ENCODE measurements at places on chromosomes 7 and 10. TPM values are rescaled to one million over a fixed set of nuclear protein-coding genes. Genes with fewer than 3 reads are reported as not detected.

GRCh38 chr10:70669732-70670317 lies 2.5 kb upstream of the ADAMTS14 start:
- no peak for DNase-seq

DNA sequence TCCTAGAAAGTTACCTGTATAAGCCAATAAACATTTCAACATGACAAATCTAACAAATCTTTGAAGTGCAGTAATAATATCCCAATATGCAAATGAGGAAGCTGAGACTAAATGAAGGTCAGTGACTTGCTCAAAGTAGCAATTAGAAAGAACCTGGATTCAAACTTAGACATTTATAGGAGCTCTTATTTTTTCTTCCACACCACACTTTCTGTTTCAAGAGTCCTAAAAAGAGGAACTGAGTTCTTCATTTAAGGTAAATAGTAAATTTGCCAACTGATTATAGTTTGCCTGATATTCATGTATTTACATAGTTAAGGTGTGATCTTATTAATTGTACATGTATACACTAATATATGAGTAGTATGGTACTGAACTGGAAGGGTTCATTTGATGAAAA lies 44.0 kb downstream of the KLHDC10 start:
- no peak for DNase-seq

- DNase-seq: no peak
Measured at GRCh38 chr7:16984375-16984774, 102.6 kb upstream of the AGR3 start.

DNA sequence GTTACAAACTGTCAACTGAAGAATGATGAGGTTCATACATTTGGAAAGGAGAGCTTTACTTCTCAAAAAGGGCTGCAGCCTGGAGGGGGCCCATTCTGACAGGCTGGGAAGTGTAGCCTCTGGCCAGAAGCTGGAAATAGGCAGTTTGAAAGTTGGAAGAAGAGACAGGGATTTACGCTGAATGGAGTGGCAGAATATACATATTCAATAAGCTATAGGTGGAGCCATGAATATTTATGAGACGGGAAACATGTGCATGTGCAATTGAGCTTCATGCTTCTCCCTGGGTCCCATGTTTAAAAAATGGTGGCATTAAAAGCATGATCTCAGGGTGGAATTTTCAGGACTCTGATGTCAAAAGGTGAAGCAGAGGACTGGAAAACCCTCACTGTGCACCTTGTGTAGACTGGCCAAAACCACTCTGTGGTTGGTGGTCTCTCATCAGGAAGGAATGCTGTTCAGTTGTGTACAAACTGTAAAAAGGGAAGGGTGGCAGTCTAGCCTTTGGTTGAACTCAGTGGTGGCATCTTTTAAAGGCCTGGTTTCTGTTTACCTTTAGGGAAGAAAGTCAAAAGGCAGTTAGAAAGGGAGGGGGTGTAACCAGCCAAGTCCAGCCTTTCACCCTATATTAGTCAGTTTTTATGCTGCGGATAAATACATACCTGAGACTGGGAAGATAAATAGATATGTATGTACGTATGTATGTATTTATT lies 7.2 kb upstream of the ACTR3B start:
- no peak for DNase-seq

GRCh38 chr7:4760952-4761351 lies 14.5 kb upstream of the AP5Z1 start:
- no peak for DNase-seq

GRCh38 chr10:33791272-33791660 lies 456.8 kb upstream of the NRP1 start:
- DNase-seq: peak; percentile 2

- DNase-seq: no peak
Measured at GRCh38 chr7:73919694-73920375, 58.9 kb downstream of the TMEM270 start.

- DNase-seq: no peak
Measured at GRCh38 chr10:124526621-124527267, 65.1 kb downstream of the LHPP start.

DNA sequence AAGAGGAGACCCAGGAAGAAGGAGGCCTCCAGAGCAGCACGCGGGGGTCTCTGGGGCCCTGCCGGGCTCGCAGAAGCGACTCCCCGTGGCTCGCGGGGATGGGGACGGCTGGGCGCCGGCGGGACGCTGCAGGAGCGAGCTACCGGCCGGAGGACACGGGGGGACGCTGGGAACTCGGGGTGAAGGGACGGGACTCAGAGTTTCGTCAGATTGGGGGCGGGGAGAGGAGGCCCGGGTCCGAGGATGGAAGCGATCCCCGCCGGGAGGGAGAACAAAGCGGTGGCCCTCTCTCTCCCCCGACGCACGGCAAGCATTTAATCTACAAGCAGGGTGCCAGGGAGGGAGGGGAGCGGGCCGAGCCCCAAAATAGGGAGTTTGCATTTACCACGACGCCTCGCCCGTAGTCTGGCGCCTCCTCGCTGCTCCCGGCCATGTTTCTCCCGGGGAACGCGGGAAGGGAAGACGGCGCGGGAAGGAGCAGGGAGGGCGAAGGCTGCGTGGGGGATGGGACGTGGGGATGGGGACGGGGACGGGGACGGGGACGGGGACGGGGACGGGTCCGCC lies at the start of gene PRTFDC1:
TSS of gene PRTFDC1 (minus strand) at position 464 of the 564 bp plus-strand sequence. CDS start at position 433, 31 bp downstream.
- no peak for DNase-seq

TFPI2 gene
- 48.9 TPM for total RNA-seq

SFTPA1 gene
- total RNA-seq: not detected
